ENCODE measurements at places on chromosomes 6 and 20.

DNA sequence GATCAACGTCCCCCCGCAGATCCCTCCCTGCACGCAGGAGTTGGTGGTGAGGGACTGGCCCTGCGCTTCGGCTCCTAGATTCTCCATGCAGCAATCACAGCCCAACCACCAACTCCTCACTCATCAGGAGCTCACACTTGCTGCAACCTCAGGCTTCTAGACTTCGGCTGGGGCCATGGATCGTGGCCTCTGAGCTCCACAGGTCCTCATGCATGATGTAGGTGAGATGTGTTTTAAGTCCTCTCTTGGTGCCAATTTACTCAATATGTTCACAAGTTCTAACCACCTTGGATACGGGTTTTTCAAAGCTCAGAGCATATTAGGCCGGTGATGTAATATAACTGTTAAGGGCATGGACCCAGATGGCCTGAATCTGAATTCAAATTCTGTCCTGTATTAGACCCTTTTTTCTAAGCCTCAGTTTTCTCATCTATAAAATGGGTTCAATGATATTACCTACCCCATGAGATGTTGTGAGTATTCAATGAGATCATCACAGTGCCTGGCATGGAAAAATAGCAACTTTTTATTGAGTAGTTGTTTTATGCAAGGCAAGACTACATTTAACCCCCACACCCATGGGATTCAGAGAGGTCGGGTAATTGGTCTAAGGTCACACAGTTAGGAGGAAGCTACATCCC, 31.0 kb downstream of the SUN5 start:
- no peak for DNase-seq

GRCh38 chr20:61260905-61261304, 8.8 kb downstream of the CDH4 start:
- DNase-seq, result no peak

DNA sequence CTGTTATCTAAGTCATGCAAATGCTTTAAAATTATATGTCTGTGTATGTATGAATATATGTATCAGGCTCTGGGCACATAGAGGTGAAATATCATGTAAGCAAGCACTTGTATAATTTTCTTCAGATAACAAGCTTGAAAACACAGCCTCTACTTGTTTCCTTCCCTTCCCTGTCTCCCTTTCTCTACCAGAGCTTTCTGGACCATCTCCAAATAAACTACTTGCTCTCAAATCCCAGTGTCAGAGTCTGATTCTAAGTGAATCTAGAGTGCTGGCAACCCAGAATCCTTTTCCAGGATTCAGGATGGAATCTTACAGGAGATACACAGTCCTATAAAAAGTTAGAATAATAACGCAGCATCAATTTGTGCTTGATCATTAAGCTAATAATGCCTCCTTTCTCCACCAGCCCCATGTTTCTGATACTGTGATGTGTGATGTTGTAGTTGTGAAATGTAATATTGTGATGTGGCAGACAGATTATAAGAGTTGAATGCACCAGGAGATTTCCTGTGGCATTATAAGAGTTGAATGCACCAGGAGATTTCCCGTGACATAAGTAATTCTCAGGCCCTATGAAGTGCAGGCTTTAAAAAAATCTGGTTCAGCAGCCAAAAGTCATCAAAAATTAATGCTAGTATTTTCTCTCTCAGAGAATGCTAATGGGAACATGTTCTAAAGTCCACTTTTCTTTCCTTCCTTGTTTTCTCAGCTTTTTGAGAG, 89.6 kb downstream of the PCSK2 start:
- no peak for DNase-seq

DNA sequence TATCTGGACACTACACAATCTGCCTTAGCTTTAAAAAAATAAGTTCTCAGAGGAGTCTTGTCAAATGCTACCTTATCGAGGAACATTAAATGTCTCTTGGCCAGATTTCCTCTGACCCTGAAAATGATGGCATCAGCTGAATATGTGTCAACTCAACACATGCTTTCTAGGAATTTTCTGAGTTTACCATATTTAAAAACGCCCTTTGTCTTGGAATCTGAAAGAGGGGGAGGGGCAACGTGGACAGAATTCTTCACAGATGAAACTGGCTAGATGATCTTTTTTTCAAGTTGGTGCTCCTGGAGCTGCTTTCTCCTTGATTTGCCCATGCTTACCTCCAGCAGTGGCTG, 5.1 kb downstream of the SOX4 start:
- no peak for DNase-seq

DNA sequence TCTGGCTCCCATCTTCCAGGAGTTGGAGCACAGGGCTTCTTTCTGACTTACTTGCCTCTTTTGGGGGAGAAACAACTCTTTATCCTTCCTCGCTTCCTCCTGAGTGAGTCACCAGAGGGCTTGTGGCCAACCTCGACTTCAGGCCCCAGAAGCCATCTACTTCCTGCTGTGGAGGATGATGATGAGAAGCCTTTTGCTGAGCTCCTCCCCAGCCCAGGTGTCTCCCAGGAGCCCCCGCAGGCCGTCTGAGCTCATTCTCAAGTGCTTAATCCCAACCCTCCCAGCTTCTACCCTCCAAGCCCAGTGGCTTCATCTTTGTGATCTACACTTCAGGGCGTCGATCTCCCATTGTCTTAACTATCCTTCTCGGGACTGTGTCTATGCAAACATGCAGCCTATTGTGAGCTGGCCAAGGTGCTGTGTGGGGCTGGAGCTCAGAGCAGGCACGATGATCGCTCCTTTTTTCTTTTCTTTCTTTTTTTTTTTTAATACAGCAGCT, 27.9 kb downstream of the SDCBP2 start:
- no peak for DNase-seq

Measured in iPS DF 6.9 (cell line).